Ovary (tissue), 10 donors: ENCODE measurements at places on chromosomes 11 and 22. TPM values are rescaled to one million over a fixed set of nuclear protein-coding genes. Genes with fewer than 3 reads are reported as not detected.

- no peaks in the 10 kb centered on the region for H3K36me3 ChIP-seq
- H3K27ac ChIP-seq, result no peak overlapping the region
- H3K4me3 ChIP-seq, result no peak overlapping the region
- no peak for DNase-seq
Observed at GRCh38 chr22:35525687-35526332, 14.8 kb upstream of the RASD2 start.

GRCh38 chr11:101848262-101848661 is 66.5 kb upstream of the CEP126 start:
- no peak overlapping the region for H3K4me3 ChIP-seq
- H3K27me3 ChIP-seq, result no peaks in the 10 kb centered on the region
- H3K27ac ChIP-seq, result no peak overlapping the region
- H3K36me3 ChIP-seq, result no peaks in the 10 kb centered on the region

DNA sequence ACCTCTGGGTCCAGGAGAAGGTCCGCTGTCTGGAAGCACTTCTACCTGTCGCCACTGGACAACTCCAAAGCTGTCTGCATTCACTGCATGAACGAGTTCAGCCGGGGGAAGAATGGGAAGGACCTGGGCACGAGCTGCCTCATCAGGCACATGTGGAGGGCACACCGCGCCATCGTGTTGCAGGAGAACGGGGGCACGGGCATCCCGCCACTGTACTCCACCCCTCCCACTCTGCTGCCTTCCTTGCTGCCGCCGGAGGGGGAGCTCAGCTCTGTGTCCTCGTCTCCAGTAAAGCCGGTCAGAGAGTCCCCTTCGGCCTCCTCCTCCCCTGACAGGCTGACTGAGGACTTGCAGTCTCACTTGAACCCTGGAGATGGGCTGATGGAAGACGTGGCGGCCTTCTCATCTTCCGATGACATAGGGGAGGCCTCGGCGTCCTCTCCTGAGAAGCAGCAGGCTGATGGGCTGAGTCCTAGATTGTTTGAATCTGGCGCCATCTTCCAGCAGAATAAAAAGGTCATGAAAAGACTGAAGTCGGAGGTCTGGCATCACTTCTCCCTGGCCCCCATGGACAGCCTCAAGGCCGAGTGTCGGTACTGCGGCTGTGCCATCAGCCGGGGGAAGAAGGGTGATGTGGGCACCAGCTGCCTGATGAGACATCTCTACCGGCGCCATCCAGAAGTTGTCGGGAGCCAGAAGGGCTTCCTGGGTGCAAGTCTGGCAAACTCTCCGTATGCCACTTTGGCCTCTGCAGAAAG is 31.0 kb downstream of the ZBED4 start:
- H3K4me1 ChIP-seq, result no peaks in the 10 kb centered on the region
- no peak overlapping the region for H3K4me3 ChIP-seq
- H3K27ac ChIP-seq, result no peak overlapping the region
- no peaks in the 10 kb centered on the region for H3K27me3 ChIP-seq
- no peaks in the 10 kb centered on the region for H3K36me3 ChIP-seq
- no peak for DNase-seq

GRCh38 chr11:109029927-109030326 is 365.1 kb downstream of the DDX10 start:
- no peak overlapping the region for H3K4me3 ChIP-seq
- H3K36me3 ChIP-seq, result no peaks in the 10 kb centered on the region
- H3K27ac ChIP-seq, result no peak overlapping the region
- DNase-seq, result no peak
- H3K4me1 ChIP-seq, result no peaks in the 10 kb centered on the region

- no peak for DNase-seq
- H3K4me1 ChIP-seq, result peaks cover 39% of the 10 kb centered on the region
- no peaks in the 10 kb centered on the region for H3K36me3 ChIP-seq
- no peaks in the 10 kb centered on the region for H3K27me3 ChIP-seq
Observed at GRCh38 chr22:35917651-35918050, 111.0 kb downstream of the RBFOX2 start.

- H3K4me3 ChIP-seq, result no peak overlapping the region
- no peaks in the 10 kb centered on the region for H3K27me3 ChIP-seq
- no peaks in the 10 kb centered on the region for H3K4me1 ChIP-seq
- H3K27ac ChIP-seq, result no peak overlapping the region
Observed at GRCh38 chr22:36865346-36865745, 4.5 kb downstream of the NCF4 start.

GRCh38 chr11:65606876-65607613 is 7.0 kb downstream of the MAP3K11 start:
- H3K4me1 ChIP-seq, result peaks cover 7% of the 10 kb centered on the region
- peak overlapping the region; percentile 36 for H3K4me3 ChIP-seq
- H3K27ac ChIP-seq, result peak overlapping the region; percentile 93
- no peaks in the 10 kb centered on the region for H3K36me3 ChIP-seq
- H3K27me3 ChIP-seq, result no peaks in the 10 kb centered on the region
- peak; percentile 96 for DNase-seq

GRCh38 chr22:27258616-27259172 is 542.9 kb downstream of the MN1 start:
- H3K4me3 ChIP-seq, result no peak overlapping the region
- H3K36me3 ChIP-seq, result no peaks in the 10 kb centered on the region
- DNase-seq, result no peak
- no peaks in the 10 kb centered on the region for H3K4me1 ChIP-seq
- no peak overlapping the region for H3K27ac ChIP-seq

GRCh38 chr11:10805741-10806140 is 3.0 kb downstream of the EIF4G2 start:
- H3K4me3 ChIP-seq, result no peak overlapping the region
- H3K36me3 ChIP-seq, result no peaks in the 10 kb centered on the region
- no peak for DNase-seq
- H3K27me3 ChIP-seq, result no peaks in the 10 kb centered on the region
- H3K4me1 ChIP-seq, result peaks cover 5% of the 10 kb centered on the region
- no peak overlapping the region for H3K27ac ChIP-seq

- no peaks in the 10 kb centered on the region for H3K36me3 ChIP-seq
- H3K27me3 ChIP-seq, result no peaks in the 10 kb centered on the region
- no peak overlapping the region for H3K4me3 ChIP-seq
- H3K4me1 ChIP-seq, result no peaks in the 10 kb centered on the region
Observed at GRCh38 chr11:116596346-116597260, 176.2 kb downstream of the BUD13 start.

GRCh38 chr11:122803306-122803705 is 35.0 kb upstream of the CRTAM start:
- H3K4me1 ChIP-seq, result no peaks in the 10 kb centered on the region
- H3K36me3 ChIP-seq, result no peaks in the 10 kb centered on the region
- no peak overlapping the region for H3K4me3 ChIP-seq
- H3K27ac ChIP-seq, result no peak overlapping the region
- DNase-seq, result no peak

L3MBTL2 gene
- total RNA-seq, result 19.9 TPM

OR51B2 gene
- 0.27 TPM for total RNA-seq

KRTAP5-8 gene
- total RNA-seq, result not detected

RASL10A gene
- total RNA-seq, result 0.22 TPM

MMP3 gene
- not detected for total RNA-seq

EMID1 gene
- total RNA-seq, result 9.2 TPM

LRRC4C gene
- 2.2 TPM for total RNA-seq
